ENCODE measurements at places on chromosomes 11 and 22.

DNA sequence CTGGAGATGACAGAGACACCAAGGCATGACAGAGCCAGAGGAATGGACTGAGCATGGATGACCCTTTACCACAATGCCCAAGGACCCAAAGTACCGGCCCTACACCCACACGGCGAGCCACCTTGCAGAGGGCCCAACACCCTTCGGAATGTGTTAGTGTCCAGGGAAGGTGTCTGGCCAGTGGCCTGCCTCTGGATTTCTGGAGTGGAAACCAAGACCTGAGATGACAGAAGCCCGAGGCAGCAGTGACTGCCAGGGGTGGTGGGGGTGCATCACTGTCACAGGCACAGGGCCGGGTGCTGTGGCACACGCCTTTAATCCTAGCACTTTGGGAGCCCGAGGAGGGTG, 28.7 kb downstream of the PDGFB start:
- no peak for DNase-seq

DNA sequence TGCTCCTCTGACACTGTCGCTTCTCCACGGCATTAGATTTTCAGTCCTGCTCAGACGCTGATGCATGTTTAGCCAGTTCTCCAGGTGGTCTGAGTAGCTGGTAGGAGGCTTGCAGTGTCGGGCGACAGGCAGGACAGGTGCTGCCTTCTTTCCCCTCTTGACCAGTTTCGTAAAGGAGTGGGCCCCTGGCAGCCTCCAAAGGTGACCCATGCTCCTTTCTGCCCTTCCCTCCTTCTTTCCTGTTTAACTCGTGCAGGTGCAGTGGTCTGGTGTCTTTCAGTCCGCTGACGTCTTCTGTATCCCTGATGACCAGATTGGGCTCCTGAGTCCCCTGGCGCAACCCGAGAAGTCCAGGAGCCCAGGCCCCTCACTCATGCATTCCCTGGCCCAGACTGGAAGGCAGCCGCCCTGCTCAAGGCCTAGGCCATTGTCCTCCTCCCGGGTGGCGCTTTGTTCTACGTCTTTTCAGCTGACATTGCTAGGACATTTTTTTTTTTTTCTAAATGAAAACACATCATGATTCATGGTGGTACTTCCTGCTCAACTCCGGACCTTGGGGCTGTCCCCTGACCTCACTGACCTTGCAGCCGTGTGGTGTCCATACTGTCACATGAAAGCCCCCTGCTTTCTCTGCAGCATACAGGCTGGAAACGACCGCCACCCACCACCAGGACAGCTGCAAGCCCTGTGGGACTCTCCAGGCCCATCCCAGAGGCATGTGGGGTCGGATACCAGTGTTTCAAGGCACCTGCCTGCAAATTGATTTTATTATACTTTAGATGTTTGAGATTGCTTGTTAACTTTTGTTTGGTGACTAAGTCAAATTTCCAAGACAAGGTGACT, 25.5 kb upstream of the TXNRD2 start:
- DNase-seq = no peak

DNA sequence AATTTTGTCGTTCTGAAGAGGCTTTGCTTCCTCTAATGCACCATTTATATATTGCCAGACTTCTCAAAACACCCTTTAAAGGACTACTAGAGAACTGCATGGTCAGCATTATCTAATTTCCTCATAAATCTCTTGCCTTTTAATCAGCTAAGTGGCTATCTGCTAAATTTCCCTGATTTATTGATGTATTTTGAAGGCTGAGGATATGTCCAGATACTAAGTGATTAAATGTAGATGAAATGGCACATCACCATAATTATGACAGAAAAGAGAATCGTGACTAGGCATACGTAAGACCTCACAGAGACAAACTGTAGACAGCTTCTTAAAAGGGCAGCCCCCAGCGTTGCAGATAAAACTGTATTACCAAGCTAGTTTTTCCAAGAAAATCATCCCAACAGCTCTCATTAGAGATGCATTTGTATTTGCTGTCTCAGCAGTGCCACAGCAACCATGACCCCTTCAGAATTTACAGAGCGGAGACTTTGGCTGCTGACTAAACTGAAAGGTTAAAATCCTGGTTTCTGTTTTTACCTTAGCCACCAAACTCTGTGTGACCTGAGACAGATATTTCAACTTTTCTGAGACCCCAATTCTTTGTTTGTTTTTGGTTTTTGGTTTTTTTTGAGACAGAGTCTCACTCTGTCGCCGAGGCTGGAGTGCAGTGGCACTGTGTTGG, 67.1 kb upstream of the SLN start:
- DNase-seq = no peak

DNA sequence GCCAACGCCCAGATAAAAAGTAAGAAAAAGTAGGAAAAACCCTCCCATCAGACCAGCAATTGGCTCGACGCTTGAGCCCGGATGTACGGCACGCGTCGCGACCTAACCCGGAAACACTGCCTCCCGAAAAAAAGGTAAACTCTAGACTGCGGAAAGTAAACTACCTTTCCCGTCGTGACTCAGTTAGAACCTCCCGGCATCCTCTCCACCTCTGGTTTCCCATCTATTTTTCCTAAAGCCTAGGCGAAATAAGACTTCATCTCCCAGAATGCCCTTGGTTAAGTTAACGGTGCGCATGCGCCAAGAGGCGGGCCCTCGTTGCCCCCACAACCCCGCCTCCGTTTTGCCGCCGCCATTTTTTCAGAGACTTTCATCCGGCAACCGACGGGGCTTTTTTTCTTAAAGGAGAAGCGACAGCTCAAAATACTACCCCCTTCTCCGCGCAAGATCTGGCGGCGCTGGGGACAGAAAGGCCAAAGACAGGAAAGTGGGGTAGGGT, 678 bp upstream of the ZFP91 start:
- DNase-seq = peak; percentile 93

GRCh38 chr11:1703146-1703545, 6.2 kb downstream of the KRTAP5-6 start:
- no peak for DNase-seq

- DNase-seq = no peak
Observed at GRCh38 chr11:112625814-112626213, 335.4 kb upstream of the NCAM1 start.

DNA sequence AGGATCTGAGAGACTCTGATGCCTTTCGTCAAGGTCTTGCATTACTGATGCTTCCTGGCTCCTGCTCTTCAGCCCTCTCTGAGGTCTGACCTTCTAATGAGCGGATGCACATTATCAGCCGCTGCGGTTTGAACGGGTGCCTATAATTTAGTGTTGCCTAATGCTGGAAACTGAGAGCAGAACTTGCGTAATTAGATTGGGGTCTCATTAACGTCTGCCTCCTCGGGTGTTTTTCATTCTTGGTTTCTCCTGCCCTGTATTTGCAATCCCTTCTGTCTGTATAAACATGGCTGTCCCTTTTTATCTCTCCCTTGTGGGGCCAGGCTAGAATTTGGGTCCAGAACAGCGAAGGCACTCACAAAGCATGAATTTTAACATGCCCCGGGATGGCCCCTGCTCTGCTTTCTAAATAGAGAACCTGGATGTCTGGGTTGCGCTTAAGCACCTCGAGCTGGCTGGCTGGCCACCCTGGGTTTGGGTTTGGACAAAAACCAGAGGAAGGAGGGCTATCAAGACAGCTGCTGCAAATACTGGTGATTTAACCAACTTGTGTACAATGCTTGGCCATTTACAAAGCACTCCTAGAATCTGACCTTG, 118.6 kb downstream of the TIMP3 start:
- no peak for DNase-seq

- DNase-seq = no peak
Observed at GRCh38 chr11:34439610-34440198, 970 bp downstream of the CAT start.

DNA sequence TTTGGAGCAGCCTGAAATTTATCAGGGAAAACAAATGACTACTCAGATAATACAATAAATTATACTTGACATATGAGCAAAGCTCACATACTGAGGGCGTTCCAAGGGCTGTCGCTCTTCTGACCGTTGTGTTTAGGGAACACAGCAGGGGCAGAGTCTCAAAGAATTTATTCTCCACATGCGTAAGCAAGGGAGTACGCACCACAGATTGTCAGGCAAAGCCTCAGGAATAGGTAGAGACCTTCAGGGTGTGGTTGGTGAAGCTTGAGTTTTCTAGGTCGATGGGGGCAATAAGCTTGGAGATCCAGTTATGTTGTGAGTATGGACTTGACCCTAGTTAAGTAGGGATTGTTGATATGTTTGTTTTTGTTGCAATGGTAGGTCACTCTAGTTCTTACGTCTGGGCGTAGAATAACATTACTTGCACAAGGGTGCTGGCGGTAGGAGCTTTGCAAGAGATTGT, 830 bp downstream of the ACAT1 start:
- DNase-seq = peak; percentile 30

DNA sequence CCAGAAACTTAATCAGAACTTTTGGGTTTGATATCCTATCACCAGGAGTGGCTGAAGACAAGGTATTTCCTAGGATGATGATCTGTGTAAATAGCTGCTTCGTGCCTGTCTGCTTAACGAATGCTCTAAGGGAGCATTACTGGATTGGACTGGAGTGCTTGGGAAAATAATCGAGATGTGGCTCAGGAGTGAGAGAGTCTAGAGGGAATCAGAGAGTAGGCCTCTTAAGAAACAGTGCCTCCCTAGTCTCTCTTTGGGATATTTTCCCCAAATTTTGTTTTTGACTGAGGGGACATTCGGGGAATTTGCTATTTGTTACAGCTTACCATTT, 2.5 kb downstream of the MAML2 start:
- DNase-seq = no peak

GRCh38 chr11:16350125-16350524, 6.2 kb downstream of the SOX6 start:
- DNase-seq = no peak
